B cell (primary cell): ENCODE measurements at places on chromosomes 11 and 22. TPM values are rescaled to one million over a fixed set of nuclear protein-coding genes. Genes with fewer than 3 reads are reported as not detected.

DNA sequence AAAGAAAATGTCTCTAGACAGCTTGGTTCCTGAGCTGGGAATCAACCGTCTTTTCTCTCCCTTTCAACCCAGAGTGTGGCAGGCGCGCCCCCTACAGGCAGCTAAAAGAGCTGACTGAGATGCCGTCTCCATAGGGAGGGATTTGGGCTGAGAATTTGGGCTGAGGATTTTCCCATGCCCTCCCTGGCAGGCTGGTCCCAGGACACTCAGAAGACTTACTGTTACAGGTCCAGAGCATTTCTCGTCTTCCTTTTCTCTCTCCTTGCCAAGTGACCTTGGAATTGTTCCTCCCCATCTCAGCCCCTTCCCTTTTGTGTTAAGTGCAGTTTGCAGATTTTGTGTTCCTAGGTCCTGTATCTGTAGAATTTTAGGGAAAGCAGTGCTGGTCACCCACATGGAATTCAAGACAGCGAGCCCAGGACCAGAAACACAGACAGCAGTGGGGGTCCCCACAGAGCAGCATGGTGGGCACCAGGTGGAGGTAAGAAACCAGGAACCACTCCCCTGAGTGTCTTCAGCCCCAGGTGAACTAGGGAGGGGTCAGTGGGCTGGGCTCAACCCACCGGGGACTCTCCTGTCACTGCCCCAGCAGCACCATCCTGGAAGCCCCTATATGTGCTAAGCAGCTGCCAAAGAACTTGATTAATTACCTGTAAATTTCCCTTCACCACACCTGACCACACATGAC is 9.9 kb upstream of the IGLL5 start:
- peak; percentile 64 for DNase-seq

GRCh38 chr11:61287338-61287977 is 7.7 kb downstream of the VWCE start:
- DNase-seq: no peak

GRCh38 chr11:114413958-114414357 is 13.5 kb downstream of the RBM7 start:
- no peak for DNase-seq

DNA sequence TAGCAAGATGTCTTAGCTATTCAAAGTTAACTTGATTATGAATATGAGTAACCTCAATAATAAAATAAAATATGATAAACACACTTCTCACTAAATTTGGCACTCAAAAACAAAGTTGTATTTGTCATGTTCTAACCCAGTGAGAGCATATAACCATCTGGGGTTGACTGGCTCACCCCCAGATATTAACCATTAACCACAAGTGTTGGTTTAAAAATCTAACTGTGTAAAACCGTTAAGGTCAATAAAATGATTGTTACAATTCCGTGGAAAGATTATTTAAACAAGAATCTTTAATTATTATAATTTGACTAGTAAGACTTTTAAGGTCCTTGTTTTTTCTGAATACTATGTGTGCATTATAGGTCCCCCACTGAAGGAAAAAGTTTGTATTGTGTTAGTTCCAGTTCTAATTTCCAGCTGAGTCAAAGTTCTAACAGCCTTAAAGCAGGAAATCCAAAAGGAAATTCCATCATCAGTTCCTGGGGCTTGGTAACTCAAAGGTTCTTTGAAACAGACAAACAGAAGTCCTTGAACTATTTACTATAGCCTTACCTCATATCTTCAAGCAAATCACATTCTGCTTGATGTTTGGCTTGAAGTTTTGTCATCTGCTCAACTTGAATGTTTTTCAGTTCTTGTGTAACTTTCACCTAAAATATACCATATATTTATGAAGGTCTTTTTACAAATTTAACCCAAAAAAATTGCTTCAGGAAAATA is 2.5 kb downstream of the FCHSD2 start:
- DNase-seq: no peak

GRCh38 chr11:13283636-13284035 is 6.0 kb downstream of the BMAL1 start:
- no peak for DNase-seq

The EFEMP2 gene
- total RNA-seq: 9.5 and 11.7 TPM in 2 replicates

GRCh38 chr11:125270711-125271110 is 106.2 kb downstream of the PKNOX2 start:
- no peak for DNase-seq
